ENCODE measurements at places on chromosomes 1 and 21. TPM values are rescaled to one million over a fixed set of nuclear protein-coding genes. Genes with fewer than 3 reads are reported as not detected.

CBR3 gene
- 37.0 TPM for total RNA-seq

DNA sequence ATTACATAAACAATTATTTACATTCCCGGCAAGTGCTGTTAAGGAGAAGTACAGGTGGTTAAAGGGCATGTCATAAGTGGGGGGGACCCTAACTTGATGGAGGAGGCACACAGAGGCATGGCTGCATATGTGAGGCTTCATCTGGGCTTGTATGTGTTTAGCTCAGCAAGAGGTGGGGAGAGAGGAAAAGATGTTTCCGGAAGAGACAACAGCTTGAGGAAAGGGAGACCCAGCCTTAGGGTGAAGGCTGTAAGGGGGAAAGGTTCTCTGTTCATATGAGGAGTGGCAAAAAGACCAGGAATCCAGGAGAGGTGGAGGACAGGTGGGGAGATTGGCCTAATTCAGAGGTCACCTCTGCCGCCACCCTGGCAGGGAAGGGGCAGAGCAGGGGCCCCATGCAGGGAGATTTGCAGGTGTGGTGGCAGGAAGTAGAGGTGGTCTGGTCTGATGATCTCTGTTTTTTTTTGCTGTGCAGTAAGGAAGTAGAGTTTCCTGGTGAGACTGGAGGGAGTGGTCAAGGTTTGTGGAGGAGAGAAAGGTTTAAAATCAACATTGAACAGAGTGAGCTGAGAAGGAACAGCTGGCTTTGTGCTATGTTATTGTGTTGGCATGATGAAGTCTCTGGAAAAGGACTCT is 9.0 kb downstream of the TRAF5 start:
- DNase-seq, result no peak

DNA sequence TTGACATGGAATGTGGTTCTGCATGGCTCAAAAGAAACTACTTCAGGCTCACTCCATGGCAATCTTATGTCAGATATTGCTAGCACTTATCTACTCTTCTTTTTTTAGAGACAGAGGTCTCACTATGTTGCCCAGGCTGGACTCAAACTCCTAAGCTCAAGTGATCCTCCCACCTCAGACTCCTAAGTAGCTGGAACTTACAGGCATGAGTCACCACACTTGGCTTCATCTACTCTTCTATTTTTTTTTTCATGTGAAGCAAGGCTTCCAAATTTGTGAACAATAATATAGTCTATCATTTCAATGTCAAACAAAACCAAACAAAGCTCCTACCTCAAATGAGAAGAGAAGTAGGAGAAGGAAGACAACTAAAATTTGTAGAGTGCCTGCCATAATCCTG is 7.5 kb upstream of the PSEN2 start:
- peak; percentile 61 for DNase-seq

GRCh38 chr1:92975551-92976232 is 14.4 kb upstream of the DIPK1A start:
- no peak for DNase-seq

DNA sequence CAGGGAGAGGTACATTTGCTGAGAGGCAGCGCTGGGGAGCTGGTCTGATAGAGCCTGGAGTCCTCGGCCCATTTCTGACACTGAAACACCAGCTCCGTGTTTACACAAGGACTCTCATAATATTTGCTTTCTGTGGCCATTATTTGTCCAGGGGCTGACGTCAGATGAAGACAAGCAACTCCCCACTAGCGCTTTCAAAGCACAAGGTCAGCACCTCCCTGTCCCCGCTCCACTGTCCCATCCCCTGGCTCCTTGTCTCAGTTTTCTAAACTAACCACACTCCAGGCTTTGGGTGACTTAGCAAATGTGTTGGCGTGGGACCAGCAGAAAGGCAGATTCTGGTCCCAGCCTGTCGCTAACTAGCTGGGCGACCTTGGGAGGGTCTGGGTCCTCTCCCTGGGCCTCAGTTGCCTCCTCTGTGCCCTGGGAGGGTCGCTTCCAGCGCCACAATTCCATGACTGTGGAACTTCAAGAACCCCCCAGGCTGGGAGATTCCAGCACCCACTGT is 37.4 kb upstream of the ZBTB40 start:
- DNase-seq, result no peak
